ENCODE measurements at places on chromosomes 1 and 21. TPM values are rescaled to one million over a fixed set of nuclear protein-coding genes. Genes with fewer than 3 reads are reported as not detected.

Gene OR2T33
- not detected for total RNA-seq

Gene PCBP3
- total RNA-seq = 2.2 TPM

Gene HLX
- total RNA-seq = not detected

Gene TDRD5
- not detected for total RNA-seq

Gene TMEM200B
- total RNA-seq = 1.1 TPM

Gene FCMR
- 51.7 TPM for total RNA-seq

Gene LIPI
- total RNA-seq = not detected

Gene RO60
- 63.4 TPM for total RNA-seq

Gene CYP4A11
- total RNA-seq = not detected

Gene HSD3B1
- not detected for total RNA-seq

Gene PRAMEF6
- total RNA-seq = not detected

Gene LRIF1
- 16.0 TPM for total RNA-seq

Gene SLC26A9
- total RNA-seq = not detected

Gene CDCA8
- total RNA-seq = 53.7 TPM

Gene FCRL5
- total RNA-seq = 0.05 TPM

Gene PTPRF
- total RNA-seq = 4.5 TPM
